ENCODE measurements at places on chromosomes 2 and 18.

- no peak for DNase-seq
These were observed 99.6 kb upstream of the RIOK3 start for GRCh38 chr18:23353459-23353858.

GRCh38 chr2:191297033-191297432 lies 51.8 kb downstream of the MYO1B start:
- DNase-seq, result no peak

DNA sequence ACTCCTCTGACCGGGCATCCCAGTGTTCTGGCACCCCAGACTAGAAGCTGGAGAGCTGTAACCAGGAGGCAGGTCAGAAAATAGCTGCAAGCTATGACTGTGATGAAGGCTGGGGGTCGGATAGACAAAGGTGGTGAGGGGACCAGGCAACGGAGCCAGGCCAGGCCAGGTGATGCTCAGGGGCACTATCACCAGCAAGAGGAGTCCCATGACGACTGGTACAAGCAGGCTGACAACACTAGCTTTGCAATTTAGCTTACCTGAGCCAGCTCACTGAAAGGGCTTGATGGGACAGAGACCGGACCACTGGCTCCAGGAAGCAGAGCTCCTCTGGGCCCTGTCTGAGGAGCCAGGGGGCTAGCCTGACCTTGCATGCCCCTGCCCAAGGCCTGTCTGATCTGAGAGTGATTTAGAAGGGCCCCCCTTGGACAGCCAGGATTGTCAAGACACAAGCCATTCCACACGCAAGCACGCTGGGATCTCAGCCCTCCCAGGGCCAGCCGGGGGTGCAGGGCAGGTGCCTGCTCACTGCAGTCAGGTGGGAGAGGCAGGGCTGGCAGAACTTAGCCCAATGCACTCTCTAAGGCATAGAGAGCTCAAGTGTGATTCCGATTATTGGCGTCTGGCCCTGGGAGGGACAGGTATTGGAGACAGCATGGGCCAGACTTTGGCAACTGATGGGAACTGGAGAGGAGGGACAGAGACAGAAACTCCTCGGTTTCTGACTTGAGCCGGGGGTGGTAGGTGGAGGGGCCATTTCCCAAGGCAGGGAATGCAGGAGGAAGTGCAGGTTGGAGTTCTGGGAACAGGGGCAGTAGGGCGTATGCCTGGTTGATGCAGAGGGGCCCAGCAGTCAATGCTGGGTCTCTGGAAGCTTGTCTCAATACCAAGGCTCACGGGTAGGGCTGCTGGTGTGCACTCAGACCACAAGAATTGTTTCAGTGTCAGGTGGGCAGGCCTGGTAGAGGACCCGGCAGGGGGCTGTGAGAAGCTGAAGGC lies 47.7 kb downstream of the MYO7B start:
- no peak for DNase-seq

DNA sequence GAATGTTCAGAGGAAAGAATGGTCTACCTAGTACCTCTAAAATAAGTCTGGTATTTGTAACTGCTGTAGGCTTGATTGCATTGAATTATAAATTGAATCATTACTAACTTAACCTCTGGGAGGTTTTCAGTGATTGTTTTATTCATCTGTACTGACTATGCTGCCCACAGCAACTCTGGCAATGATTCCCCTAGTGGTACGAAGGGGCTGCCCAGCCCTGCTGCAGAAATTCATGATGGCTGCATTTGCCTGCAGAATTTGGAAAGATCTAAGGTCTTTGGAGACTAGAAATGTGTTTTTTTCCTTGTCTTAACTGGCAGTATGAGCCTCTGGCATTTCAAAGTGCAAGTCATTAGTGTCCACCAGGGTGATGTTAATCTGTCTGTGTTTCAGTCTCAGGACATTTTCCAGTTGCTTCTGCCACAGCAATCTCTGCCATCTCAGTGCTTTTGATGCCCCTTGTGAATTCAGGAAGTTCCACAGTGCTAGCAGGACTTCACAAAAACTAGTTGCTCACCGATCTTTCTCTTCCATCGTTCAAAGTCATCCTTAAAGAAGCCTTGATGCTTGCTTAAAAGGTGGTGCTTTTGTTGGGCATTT lies 13.4 kb upstream of the LRPPRC start:
- no peak for DNase-seq

DNA sequence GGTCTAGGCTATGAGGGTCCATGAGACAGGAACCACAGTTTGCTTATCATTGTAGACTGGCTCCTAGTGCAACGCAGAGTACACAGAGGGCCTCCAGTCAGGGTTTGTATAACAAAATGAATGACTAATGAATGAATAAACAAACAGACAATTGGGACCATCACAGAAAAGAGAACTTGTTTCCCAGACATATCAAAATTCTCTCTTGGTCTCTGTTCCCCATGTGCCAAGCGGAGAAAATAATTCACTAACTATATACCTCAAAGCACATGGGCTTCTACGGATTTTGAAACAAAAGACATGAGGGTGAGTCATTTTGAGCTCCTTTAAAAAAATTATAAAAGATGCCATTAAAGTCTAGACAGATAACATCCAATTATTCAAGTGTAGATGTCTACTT lies 28.0 kb downstream of the INO80C start:
- no peak for DNase-seq

DNA sequence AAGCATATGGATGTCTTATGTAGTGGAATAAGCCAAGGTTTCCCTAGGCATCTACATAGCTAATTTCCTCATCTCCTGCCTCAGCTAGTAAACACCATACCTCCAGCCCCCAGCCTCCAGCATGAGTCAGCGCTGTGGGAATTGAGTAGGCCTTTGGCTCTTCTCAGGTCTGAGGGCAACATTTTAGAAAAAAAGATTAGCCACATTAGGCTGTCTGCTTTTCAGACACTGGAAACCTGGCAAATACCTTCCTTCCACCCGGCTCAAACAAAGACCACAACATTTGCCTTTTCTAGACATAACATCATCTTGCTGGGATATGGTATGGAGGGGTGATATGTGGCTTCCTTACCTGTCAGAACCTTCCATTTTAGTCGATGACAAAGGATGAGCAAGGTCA lies 6.1 kb upstream of the CCDC195 start:
- no peak for DNase-seq

DNA sequence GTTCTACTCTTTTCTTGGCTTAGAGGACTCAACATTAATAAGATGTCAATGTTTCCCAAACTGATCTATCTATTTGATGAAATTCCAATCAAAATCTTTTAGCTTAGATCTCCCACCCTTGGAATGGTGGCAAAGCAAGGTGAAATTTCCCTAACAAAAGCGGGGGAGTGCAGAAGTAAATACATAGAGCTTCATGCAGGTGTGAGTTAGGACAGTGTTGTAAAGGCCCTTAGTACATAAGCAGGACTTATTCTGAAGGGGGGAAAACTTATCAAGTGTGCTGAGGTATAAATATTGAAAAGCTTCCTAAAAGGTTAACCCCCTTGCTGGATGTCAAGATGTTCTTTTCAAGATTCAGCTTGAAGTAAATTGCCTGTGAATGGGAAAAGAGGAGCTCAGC lies 608.6 kb upstream of the CELF4 start:
- DNase-seq, result no peak

- no peak for DNase-seq
These were observed 60.8 kb upstream of the DNMT3A start for GRCh38 chr2:25402477-25402876.

- no peak for DNase-seq
These were observed 14.9 kb upstream of the B3GNT2 start for GRCh38 chr2:62180975-62181374.

- DNase-seq, result no peak
These were observed 396.0 kb upstream of the SMIM21 start for GRCh38 chr18:75823471-75823870.

DNA sequence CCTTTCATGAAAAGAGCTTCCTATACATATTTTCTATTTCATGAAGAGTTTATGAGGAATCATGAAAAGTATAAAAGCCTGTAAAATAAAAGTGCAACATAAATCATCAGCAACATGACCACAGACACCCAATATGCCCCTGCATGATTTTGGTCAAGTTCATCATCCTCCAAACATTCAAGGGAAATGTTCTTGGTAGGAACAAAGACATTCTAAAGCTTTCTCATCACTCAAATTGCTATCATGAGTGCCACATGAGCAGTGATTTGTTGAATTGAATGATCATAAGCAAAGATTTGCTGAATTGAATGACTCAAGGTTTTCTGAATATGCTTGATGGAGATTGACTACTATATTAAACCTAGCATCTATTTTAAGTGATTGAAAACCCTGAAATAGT lies 172.2 kb downstream of the MBD2 start:
- DNase-seq, result no peak

DNA sequence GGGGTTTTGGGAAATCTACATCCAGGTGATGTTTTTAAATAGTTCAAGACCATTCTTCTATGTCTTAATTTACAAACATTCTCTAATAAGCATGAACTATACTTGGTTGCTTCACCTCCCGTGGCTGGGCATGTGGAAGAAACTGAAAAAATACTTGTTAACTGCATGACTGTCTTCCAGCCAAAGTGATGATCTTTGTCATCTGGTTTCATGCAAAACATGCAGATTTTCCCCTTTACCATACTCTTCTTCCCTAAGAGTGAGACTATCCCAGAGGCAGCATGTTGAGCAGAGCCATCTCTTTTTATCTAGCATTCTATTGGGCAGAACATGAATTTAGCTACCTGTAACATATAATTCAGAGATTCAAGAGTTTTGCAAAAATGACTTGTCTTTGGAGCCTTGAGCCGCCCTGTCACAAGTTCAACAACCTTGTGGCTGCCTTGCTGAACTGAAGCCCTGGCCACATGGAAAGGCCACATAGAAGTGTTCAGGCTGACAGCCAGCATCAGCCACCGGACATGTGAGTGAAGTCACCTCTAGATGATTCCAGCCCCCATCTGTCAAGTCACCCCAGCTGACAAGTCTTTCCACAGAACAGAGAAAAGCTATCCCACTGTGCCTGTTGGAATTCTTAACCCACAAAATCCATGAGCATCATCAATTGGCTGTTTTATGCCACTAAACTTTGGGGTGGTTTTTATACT lies 142.8 kb downstream of the ANKRD44 start:
- no peak for DNase-seq

DNA sequence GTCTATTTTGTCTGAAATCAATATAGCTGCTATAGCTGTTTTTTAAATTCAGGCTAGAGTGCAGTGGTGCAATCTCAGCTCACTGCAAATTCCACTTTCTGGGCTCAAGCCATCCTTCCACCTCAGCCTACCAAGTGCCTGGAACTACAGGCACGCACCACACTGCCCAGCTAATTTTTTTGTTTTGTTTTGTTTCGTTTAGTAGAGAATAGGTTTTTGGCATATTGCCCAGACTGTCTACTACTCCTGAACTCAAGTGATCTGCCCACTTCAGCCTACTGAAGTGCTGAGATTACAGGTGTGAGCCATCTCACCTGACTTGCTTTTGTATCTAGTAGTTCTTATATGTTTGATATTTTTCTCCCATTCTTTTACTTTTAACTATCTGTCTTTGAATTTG lies 259.7 kb downstream of the CDH19 start:
- DNase-seq, result no peak

GRCh38 chr2:185373229-185373628 lies 365.4 kb upstream of the FSIP2 start:
- no peak for DNase-seq

- DNase-seq, result peak; percentile 28
These were observed 116.0 kb downstream of the TNS1 start for GRCh38 chr2:217886720-217887309.

GRCh38 chr2:238304116-238304515 lies 15.7 kb upstream of the PER2 start:
- no peak for DNase-seq

DNA sequence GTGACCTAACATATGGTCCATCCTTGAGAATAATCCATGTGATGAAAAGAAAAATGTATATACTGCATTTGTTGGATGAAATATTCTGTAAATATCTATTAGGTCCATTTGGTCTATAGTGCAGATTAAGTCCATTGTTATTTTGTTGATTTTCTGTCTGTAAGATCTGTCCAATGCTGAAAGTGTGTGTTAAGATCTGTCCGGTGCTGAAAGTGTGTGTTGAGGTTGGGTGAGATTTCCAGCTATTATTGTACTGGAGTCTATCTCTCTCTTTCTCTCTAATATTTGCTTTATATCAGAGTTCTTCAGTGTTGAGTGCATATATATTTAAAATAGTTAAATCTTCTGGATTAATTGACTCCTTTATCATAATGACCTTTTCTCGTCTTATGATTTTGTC lies 828.8 kb upstream of the CRIM1 start:
- no peak for DNase-seq

DNA sequence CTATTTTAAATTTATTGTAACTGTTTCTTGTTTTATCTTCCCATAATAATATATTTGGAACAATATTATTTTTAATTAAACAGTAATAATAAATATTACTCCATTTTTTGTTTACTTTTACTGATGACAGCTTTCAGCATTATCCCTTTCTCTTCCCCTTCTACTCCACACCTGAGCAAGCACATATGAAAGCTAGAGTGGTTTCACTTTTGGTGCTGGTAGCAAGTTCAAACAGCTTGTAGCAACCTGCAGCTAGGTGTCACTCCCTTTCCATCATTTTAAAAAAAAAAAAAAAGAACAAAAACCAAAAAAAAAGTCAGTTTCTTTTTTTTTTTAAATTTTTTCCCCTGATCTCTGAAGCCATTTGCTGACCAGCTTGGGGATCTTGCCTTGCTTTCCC lies 801.8 kb downstream of the CCDC85A start:
- DNase-seq, result no peak

DNA sequence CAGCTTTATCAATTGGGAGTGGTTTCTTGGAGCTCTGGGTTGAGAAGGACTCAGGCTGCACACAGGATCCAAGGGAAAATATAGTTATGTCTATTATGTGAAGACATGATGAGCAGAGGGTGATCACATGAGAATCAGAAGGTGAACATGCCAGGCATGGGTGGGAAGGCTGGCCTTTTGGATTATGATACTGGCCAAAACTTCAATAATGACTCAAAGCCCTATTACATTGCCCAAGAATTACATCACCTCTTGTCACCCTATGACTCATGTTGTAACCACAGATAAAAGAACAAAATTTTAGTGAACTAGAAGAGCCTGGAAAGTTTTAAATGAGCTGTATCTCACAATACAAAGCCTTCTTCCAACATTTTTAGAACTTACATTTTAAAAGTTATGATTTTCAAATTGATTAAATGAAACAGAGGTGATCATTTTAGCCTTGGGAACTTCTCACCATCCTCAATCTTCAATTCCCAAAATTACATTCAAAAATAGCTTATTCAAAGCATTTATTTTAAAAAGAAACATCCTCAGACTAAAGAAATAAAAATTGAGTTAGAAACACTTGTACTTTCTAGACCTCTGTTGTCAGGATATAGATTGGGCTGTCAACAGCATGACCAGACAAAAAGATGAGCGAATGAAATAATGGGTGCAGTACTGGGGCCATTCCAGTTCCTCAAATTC lies 428.3 kb downstream of the MBD2 start:
- DNase-seq, result no peak

DNA sequence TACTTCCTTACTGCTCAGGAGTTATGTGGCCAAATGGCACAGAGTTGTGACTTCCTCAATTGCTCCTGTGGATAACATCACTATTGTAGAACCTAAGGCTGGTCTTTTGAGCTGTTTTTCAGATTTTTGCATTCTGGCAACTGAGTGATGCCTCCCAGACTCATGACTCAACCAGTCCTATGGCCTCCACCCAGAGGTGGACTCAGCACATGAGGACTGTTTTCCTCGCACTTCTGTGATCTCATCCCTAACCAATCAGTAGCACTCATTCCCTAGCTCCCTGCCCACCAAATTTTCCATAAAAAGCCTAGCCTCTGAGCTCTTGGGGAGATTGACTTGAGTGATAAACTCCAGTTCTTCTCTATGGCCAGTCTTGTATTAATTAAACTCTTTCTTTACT lies 407.9 kb upstream of the TNP1 start:
- no peak for DNase-seq

- DNase-seq, result no peak
These were observed 674 bp upstream of the ERBB4 start for GRCh38 chr2:212539072-212539880.

- DNase-seq, result no peak
These were observed 30.2 kb upstream of the EGR4 start for GRCh38 chr2:73323551-73323950.

Data from activated CD4-positive, alpha-beta T cell treated with anti-CD3 and anti-CD28 coated beads for 1 hour (primary cell).